A549 (cell line): ENCODE measurements at places on chromosomes 2 and 18.

GRCh38 chr2:46706264-46706983 is 209.2 kb downstream of the MCFD2 start:
- DNase-seq: no peak

- no peak for DNase-seq
These were observed 40.5 kb downstream of the MYO5B start for GRCh38 chr18:50154420-50154819.

GRCh38 chr2:34602262-34602661 is 1003.2 kb upstream of the FAM98A start:
- no peak for DNase-seq

- DNase-seq: no peak
These were observed 231.1 kb downstream of the ANKRD30B start for GRCh38 chr18:14978962-14979535.

GRCh38 chr2:191376981-191377629 is 131.9 kb downstream of the MYO1B start:
- peak; percentile 83 for DNase-seq

DNA sequence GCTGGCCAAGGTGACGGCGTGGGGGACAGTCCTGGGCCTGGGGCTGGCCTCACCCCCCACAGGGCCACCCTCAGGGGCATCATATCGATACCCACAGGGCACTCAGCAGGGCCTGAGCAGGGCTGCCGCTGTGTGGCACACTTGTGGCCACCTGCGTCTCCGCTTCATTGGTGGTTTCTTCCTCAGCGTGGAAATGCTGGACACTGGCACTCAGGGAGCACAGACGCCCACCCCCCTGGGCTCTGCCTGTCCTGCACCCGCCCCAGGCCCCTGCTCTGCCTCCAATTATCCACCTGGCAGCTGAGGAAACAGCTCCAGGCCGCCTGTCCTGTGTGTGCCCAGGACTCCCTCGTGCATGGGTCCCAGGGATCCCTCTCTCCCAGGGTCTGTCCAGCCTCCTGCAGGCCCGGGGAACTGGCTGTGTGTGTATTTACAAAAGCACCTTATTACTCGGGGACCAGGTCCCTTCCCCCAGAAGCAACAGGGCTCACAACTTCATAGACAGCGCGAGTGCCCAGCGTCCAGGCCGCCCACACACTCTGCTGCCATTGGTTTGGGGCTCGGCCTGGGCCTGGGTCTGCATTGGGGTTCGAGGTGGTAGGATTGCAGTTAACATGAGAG is 13.1 kb downstream of the CROCC2 start:
- DNase-seq: no peak

- no peak for DNase-seq
These were observed 787.2 kb downstream of the TDRD15 start for GRCh38 chr2:21910832-21911507.

GRCh38 chr18:53864770-53865169 is 359.7 kb downstream of the MBD2 start:
- no peak for DNase-seq

DNA sequence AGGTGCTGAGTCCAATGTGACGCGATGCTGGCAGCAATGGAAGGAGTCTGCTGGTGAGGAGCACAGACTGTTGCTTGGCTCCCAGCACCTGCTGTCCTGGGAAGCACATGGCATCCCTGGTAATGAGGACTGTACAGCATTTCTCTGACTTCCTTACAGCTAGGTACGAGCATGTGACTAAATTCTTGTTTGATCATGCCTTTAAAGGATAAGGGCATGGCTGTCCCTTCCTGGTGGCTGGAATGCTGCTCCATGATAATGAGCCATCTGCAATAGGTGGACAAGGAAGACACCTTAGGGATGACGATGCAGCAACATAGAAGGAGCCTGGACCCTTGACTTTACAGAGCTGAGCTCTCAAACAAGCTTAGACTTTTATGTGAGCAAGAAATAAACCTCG is 278.0 kb upstream of the SPRED2 start:
- DNase-seq: no peak
